ENCODE measurements at places on chromosomes 11 and 22.

DNA sequence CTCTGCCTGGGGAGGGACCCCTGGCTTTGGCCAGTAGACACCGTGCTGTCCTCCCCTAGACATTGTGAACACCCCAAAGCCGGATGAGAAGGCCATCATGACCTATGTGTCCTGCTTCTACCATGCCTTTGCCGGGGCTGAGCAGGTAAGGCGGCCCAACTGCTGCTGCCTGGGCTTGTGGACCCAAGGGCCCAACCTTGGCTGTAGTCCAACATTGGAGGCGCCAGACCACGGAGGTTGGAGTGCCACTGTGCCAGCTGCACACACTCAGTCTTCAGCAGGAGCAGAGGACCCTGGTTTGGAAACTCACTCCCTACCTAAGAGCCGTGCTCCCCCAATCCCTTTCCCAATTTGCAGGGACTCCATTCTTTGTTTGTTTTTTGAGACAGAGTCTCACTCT, 9.4 kb downstream of the ACTN3 start:
- DNase-seq = no peak

DNA sequence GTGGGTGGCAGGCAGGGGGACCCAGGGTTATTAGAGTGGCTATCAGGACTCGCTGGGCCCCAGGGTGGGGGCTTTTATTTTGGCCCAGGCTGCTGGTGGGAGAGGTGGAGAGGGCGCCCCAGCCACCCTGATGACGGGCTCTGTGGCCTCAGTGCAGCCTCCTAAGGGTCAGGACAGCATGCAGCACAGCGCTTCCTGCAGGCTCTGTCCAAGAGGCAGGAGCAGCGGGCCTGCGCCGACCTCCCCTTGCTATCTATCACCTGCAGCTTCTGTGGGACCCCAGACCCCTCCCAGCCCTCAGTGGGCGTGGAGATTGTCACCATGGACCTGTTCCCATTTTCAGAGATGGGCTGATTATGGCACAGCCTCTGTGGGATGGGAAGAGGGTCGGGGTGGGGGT, 54.3 kb upstream of the PPARA start:
- no peak for DNase-seq

GRCh38 chr11:112795911-112796649, 165.1 kb upstream of the NCAM1 start:
- no peak for DNase-seq

DNA sequence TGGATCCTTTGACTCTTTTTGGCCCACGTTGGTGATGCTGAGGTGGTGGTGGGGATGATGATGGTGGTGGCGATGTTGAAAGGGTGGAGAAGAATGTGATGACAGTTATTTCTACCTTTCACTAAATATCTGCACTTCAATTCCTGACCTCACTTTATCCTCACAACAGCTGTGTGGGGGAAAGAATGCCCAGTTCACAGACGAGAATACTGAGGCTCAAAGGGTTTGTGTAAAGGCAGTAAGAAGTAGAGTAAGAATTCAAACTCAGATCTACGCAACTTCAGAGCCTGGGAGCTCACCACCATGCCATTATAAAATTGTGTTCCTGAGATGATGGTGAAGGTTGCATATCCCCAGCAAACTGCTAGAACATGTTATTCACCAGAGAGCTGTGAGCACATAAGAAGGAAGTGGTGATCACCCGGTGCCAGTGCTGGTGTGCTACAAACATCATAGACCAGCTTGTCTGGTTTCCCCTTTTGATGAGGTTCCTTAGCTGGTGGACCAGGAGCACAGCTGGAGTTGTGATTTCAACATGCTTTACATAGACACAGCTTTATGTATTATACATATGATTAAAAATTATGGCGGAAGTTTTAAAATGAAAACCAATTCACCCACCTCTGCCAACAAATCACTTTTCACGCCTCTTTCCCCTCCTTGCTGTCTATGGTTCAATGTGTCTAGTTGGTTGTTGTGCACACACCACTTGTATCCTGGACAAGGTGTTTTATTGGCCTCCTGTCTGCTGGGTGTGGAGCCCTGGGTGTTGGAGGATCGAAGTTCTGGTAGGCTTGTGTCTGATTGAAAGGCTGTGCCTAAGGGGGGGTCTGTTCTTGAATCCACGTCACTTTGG, 6.2 kb downstream of the ST14 start:
- DNase-seq = no peak
